NCI-H187 (cell line): ENCODE measurements at places on chromosomes 4 and X.

- DNase-seq, result no peak
Measured at GRCh38 chr4:111535792-111536191, 609.5 kb upstream of the FAM241A start.

DNA sequence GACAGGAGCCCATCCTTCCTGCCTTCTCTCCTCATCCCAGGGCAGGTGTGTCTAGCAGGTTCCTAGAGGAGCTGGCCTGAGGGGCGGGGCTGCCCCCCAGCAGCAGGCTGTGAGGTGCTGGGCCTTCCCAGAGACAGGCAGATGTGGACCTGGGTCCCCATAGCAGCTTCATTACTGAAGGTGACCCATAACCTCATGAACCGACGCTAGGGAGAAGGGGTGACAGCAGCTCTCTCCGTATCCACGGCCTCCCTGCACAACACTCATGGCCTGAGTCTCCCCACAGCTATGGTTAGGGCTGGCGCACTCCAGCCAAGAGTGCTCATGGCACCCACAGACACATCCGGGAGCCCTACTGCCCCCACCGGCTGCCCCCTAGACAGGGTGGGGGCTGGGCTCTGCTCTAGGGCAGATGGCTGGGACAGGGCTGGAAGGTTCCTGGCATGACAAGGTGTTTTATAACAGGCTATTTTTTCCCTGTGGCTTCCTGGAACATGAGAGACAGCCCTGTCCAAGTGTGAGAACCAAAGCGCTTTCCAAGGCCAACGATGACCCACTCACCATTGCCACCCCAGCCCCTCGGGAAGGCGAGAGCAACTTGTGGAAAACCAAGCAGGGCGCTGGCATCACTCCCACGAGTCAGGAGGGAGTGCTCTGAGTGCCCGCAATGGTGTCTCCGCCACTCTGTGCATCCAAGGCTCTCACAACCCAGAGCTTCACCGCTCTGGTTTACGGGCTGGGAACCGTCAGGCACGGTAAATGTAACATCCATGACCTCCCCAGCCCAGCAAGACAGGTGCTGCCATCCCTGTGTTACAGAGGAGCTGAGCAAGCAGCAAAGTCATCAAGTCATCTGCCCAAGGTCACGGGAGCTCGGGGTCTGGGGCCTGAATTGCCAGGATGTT, 59.8 kb downstream of the ACOX3 start:
- DNase-seq, result no peak

DNA sequence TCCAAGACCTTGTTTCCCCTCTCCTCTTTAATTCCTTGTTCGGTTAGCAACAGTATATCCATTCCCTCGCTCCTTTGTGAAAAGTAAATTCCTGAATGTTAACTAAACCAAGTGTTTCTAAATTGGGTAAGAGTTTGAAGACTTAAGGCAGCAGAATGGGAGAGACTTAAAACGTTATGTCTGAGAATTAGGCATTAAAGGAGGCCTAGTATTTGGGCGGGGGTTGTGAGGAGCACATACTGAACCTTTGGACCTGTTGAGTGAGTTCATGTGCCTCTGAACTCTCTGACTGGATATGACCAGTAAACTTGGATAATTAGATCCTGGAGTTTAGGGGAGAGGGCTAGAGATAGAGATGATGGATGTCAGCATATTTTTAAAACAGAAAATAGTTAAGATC, 1.2 kb downstream of the MSMO1 start:
- no peak for DNase-seq

GRCh38 chr4:87327136-87327535, 4.5 kb upstream of the HSD17B13 start:
- no peak for DNase-seq

DNA sequence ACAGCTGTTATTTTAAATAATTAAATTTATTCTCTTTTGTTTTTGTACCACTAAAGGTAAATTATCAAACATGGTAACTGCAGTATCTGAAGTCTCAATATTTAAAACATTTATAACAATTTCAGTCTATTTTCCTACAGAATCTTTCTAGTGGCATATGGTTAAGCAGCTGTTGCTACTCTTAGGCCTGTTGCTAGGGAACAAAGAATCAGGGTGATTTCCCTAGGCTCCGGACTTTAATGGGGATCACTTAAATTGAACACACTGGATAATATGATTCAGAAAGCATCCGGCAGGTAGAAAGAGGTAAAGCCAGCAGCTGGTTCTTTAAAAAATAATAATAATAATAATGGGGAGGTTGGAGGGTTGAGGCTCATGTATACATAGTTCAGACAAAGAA, 17.6 kb downstream of the FBXO8 start:
- no peak for DNase-seq

GRCh38 chrX:125628435-125628834, 308.8 kb downstream of the TEX13C start:
- no peak for DNase-seq

- DNase-seq, result no peak
Measured at GRCh38 chr4:84159762-84160161, 339.3 kb downstream of the NKX6-1 start.

DNA sequence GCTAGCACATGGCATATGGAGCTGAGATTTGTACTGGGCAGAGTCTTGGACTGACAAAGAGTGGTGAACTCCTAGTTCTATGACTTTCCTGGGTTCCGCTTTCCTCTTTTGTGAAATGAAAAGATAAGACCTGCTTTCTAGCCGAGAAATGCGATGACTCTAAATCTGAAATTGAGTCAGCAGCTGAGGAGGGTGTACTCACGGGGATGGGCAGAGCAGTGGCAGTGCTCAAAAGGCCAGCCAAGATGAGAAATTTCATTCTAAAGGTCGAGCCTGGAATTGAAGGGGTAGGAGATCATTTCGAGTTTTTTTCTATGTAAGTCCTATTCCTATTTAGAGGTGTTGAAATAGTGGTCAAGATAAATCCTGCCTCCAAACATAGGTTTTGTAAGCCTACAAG, 47.0 kb downstream of the NUDT9 start:
- no peak for DNase-seq

GRCh38 chr4:167111622-167112021, 122.7 kb downstream of the SPOCK3 start:
- DNase-seq, result no peak

- no peak for DNase-seq
Measured at GRCh38 chrX:10923466-10923865, 187.7 kb upstream of the HCCS start.

DNA sequence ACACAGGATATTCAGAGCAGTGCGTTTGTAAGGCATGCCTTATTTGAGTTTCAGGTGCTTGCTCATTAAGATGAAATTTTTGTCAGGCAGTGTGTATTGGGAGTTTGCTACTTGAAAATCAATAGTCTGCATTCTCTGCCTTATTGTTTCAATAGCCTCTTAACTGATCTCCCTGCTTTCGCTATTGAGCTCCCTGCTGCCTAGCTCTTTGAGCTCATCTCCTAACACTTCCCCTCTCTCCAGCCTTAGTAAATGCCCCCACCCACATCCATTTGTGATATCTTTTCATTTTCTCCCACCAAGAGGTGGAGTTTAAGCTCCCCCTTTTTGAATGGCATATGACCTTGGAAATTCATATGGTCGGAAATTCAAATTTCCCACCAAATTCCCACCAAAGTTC, 256.6 kb downstream of the IL1RAPL1 start:
- DNase-seq, result no peak

- DNase-seq, result no peak
Measured at GRCh38 chr4:90816754-90817153, 689.6 kb downstream of the CCSER1 start.

DNA sequence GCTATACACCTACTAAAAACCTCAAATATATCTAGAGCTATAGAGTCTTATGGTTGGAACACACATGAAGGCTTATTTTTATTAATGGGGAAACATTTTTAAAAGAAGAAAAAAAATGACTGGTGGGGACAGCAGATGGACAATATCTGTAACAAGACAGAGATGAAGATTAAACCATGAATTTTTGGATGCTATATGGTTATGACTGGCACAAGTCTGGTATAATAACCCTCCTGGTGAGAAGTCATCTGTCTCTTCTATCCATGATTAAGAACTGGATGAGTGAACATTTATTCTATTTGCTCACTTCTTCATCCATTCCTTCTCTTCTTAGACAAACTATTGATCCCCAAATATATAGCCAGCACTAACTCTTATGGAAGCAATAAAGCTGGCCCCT, 104.4 kb downstream of the EFHC2 start:
- DNase-seq, result no peak

GRCh38 chrX:154374313-154375155, at the start of gene FLNA:
TSS of gene FLNA (minus strand) at chrX:154374634. CDS start at chrX:154371245, 3,389 bp downstream.
- DNase-seq, result no peak

DNA sequence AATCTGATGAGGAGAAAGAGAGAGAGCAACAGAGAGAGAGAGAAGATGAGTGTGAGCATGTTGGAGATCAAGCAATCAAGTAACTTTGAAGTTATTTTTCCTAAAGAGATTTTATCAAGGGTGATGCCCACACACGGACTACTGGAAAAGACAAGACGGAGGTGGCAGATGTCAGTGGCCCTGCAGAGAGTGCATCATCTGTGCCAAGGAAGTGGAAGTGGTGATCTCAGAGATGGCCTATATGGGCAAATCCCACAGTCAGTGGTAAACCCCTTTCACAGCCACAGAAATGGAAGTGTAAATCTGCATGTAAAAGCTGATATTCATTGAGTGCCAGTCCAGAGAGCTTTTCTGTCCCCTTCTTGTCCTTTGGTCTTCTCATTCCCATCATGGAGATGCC, 577.2 kb upstream of the AADAT start:
- DNase-seq, result no peak

- DNase-seq, result no peak
Measured at GRCh38 chr4:37438564-37439279, 194.2 kb downstream of the NWD2 start.

DNA sequence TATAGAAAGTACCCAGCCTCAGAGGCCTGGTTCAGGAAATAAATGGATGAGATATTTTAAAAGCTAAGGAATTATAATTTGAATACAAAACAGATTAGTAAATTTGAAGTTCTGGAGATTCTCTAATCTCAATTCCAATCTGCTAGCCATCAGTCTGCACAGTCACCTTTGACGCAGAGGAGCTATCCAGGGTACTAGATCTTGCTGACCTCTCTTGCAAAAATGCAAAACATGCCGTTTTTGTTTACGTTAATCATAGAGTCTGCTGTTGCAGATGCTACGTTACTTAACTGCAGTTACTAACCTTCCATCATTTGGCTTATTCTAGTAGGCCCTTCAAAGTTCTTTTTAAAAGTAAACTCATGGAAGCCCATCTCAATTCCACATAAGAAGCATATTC, 10.4 kb downstream of the CCSER1 start:
- no peak for DNase-seq

DNA sequence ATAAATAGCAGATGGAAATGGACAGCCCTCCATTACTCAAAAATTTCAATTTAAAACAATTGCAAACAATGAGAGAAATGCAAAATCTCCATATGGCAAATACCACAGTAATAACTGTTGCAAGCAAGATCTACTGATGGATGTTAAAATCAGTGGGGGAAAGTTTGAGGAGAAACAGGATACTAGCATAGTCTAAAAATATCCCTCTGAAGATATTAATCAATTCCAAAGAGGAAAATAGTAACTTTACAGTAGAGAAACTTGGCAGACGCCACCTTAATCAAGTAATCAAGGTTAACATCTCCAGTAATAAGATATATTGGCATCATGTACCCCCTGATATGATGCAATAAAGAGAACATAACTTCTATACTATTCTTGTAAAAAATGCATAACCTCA, 344.8 kb downstream of the ZNF674 start:
- DNase-seq, result no peak
